ENCODE measurements at places on chromosomes 13 and 19.
A peak's percentile ranks its signal among the peaks of the same experiment; 100 is the strongest.

DNA sequence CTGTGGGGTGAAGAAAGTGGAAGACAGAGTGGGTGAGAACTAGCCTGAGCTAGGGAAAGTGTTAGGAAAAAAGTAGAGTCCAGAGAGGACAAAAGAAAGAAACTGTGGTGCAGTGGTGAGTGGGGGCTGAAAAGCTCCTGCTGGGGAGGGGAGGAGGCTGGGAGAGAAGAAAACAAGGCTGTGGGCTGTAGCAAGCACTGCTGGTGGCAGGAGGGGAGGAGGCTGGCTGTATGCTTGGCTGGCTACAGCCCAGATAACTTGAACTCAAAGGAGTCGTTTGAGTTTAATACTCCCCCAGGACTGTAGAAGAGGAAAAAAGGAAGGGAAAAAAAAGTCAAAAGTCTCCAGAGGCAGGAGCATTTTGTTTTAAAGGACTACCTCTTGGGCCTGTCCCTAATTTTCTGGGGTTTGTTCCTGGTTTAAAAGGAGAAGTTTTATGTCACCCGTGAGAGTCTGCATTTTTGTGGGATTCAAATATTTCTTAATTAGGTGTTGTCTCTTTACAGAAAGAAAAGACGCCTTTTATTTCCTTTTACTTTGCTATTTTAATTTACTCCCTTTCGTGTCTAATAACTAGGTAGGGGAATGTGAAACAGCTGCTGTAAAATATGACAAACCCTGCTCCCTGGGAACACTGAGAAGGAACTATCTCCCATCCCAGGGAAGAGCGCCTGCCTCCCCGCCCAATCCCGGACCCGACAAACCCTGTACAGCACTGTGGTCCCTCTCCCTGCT, 21.7 kb downstream of the ZIC5 start:
- no peak for DNase-seq

GRCh38 chr19:55640043-55640576, 692 bp upstream of the ZNF580 start:
- peak; percentile 57 for DNase-seq

DNA sequence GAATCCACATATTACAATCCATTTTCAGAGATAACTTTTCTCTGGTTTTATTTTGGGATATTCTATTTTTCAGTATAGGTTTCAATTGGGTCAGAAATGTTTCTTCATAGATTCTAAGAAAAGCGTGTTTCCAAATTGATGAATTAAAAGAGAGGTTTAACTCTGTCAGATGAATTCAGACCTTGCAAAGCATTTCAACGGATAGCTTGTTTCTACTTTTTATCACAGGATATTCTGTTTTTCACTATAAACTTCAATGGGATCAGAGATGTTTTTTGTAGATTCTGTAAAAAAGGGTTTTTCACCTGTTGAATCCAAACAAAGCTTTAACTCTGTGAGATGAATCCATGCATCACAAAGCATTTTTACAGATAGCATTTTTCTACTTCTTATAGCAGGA, 1498.1 kb downstream of the UQCRFS1 start:
- no peak for DNase-seq

DNA sequence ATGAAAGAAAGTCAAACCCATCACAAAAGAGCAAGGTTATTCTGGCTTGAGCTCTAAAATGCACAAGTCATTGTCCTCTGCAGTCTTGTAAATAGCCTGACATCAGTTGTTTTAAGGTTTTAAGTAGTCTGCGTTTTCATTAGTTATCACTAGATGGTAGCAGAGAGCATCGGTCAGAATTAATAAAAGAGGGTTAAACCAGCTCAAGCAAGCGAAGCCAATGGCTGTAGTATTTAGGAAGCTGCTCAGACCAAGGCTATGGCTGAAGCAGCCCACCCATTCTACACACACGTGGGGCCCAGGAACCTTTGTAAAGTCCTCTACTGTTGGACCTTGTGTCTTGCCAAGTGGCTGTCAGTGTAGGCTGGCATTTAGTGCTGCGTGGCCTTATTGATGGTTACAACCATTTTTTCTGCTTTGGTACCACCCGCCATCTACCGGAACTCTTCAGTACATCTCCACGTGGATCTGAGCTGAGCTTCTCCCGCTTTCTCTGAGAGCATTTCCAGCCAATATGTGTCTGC, 13.3 kb upstream of the ZNF57 start:
- no peak for DNase-seq
